ENCODE measurements at places on chromosomes 16 and 17.

- DNase-seq, result no peak
- peak overlapping the region; percentile 35 for H3K27ac ChIP-seq
- H3K4me3 ChIP-seq, result no peak overlapping the region
- no peaks in the 10 kb centered on the region for H3K36me3 ChIP-seq
- H3K4me1 ChIP-seq, result no peaks in the 10 kb centered on the region
- H3K27me3 ChIP-seq, result peaks cover 31% of the 10 kb centered on the region
These were observed 3.8 kb downstream of the FAM83G start for GRCh38 chr17:19000531-19001325.

GRCh38 chr17:79950306-79950705 is 85.4 kb downstream of the TBC1D16 start:
- no peak for DNase-seq
- H3K4me1 ChIP-seq, result peaks cover 46% of the 10 kb centered on the region
- peak overlapping the region; percentile 82 for H3K4me3 ChIP-seq
- H3K27me3 ChIP-seq, result peaks cover 2% of the 10 kb centered on the region
- H3K36me3 ChIP-seq, result peaks cover 5% of the 10 kb centered on the region

DNA sequence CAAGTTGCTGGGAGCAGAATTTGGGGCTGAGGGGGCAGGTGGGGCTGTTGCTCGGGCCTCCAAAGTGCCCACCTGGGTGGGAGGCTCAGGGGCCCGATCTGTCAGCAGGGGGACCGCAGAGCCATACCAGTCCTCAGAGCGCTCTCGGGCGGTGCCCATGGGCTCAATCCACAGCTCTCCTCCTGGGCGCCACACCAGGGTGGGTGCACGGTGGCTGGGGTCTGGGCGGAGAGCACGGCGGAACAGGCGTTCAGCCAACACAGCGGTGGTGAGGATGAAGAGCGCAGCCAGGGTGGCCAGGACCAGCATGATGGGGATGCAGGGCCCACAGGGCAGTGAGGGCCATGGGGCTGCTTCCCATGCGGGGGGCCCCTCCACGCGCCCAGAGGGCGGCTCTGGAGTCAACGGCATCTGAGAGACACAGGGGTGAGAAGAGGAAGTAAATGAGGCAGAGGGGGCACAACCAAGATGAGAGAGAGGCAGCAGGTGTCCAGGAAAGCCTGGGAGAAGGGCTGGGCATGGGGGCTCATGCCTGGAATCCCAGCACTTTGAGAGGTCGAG is 1.2 kb downstream of the C16orf54 start:
- no peaks in the 10 kb centered on the region for H3K4me1 ChIP-seq
- no peak for DNase-seq
- no peak overlapping the region for H3K4me3 ChIP-seq
- H3K27me3 ChIP-seq, result peaks cover 3% of the 10 kb centered on the region
- H3K27ac ChIP-seq, result no peak overlapping the region

DNA sequence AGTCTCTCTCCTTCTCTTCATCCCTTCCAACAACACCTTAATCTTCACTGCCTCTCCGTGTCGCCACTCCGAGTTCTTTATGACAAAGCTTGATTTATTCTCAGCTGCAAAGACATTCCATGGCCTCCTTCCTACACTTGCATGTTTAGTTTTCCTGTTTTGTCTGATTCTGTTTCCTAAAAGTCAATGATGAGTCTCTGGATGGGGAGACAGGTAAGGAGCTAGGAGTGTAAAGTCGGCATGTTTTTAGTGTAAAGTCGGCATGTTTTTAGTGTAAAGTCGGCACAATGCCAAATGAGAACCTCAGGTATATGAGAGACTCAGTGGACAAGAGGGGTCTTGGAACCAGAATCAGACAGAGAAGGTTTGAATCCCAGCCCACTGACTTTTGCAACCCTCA is 362.3 kb upstream of the EEF2KMT start:
- no peak for DNase-seq
- no peaks in the 10 kb centered on the region for H3K36me3 ChIP-seq
- H3K27me3 ChIP-seq, result peaks cover 19% of the 10 kb centered on the region
- no peak overlapping the region for H3K4me3 ChIP-seq
- peaks cover 5% of the 10 kb centered on the region for H3K4me1 ChIP-seq
- no peak overlapping the region for H3K27ac ChIP-seq

- H3K27me3 ChIP-seq, result peaks cover 2% of the 10 kb centered on the region
- DNase-seq, result no peak
- peak overlapping the region; percentile 31 for H3K27ac ChIP-seq
- no peaks in the 10 kb centered on the region for H3K4me1 ChIP-seq
These were observed 136.6 kb downstream of the COPRS start for GRCh38 chr17:31722251-31723056.

- no peaks in the 10 kb centered on the region for H3K36me3 ChIP-seq
- peak overlapping the region; percentile 27 for H3K4me3 ChIP-seq
- H3K27ac ChIP-seq, result no peak overlapping the region
These were observed 23.9 kb upstream of the FMNL1 start for GRCh38 chr17:45197555-45198334.

DNA sequence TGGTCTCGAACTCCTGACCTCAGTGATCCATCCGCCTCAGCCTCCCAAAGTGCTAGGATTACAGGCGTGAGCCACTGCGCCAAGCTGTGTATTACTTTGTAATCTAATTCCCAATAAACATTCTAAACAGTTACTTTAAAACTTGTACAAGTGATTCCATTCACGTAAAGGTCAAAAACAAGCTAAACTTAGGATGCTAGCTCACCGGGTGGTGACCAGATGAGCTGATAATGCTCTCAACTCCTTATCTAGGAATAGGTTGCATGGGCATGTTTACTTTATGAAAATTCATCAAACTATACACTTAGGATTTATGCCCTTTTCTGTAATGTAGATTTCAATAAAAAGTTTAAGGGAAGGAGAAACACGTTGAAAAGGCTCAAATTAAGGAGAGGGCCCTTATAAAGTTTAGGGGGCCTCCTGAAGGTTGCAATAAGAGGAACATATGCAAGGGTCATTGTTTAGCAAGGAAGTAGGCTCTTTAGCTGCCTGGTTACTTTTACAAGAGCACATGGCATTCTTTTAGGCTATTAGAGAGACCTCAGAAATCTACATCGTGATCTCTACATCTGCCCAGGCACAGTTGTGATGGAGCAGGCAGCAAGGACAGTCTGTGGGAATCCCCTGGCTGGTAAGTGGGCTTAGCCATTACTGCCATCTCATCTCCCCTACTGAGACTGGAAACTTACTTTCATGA is 13.3 kb downstream of the CDR2 start:
- no peaks in the 10 kb centered on the region for H3K27me3 ChIP-seq
- H3K36me3 ChIP-seq, result peaks cover 11% of the 10 kb centered on the region
- no peak overlapping the region for H3K4me3 ChIP-seq
- no peaks in the 10 kb centered on the region for H3K4me1 ChIP-seq
- no peak for DNase-seq

DNA sequence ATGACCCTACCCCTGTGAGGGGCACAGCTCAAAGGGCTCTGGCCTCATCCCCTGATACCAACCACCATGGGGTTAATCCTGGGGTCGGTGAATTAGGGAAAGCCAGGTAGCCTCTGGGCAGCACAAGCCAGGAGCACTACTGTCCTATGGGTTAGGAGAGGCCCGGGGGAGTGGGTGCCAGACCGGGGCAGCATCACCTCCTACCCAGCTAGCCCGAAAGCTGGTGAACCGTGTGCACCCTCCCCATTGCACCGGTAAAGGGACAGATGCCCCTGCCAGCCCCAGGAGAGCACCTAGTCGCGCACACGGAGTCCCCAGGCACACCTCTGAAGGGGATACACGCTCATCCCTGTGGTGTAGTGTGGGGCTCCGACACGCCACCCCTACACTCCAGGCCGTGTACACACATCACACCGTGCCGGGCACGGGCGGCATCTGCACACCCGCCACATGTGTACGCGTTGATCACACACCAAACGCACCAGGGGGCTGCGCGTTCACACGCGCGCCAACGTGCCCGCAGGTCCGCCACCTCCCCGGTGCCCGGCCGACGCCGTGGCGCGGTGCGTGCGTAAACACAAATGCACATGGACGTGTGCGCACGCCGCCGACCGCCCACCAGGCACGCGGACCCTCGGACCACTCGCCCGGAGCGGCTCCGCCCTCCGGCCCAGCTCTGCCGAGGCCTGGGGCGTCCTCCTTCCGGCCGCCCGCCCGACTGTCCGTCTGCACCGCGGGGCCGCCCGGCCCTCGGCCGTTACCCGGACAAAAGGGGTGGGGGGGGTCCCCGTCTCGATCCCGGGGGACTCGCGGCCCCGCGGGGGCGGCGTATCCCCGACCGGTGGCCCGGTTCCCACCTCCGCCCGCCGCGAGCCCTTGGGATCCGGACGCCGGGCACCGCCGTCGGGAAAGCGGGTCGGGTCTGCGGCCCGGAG is 785 bp downstream of the UBALD1 start:
- peak; percentile 41 for DNase-seq
- peak overlapping the region; percentile 79 for H3K4me3 ChIP-seq
- H3K4me1 ChIP-seq, result peaks cover 10% of the 10 kb centered on the region
- H3K27ac ChIP-seq, result no peak overlapping the region

DNA sequence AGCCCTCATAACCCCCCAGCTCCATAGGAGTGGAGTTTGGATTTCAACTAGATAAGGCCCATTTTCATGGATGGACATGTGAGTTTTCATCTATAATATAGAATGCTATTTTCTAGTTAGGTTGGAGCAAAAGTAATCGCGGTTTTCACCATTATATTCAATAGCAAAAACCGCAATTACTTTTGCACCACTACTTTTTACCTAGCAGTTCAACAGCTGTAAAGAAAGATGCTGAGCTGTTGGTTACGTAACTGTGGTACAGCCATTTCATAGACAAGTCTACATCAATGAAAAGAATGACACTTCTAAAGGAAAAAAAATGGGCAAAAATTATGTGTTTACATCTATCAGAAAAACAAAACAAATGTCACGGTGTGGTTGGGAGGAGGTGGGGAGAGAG is 507.7 kb downstream of the MAF start:
- no peak for DNase-seq
- peaks cover 32% of the 10 kb centered on the region for H3K4me1 ChIP-seq
- no peaks in the 10 kb centered on the region for H3K36me3 ChIP-seq
- no peak overlapping the region for H3K4me3 ChIP-seq
- H3K27me3 ChIP-seq, result no peaks in the 10 kb centered on the region
- H3K27ac ChIP-seq, result no peak overlapping the region

GRCh38 chr16:70750893-70751467 is 50.0 kb downstream of the VAC14 start:
- peaks cover 30% of the 10 kb centered on the region for H3K4me1 ChIP-seq
- DNase-seq, result no peak
- no peaks in the 10 kb centered on the region for H3K27me3 ChIP-seq

- H3K27ac ChIP-seq, result no peak overlapping the region
- DNase-seq, result no peak
- no peaks in the 10 kb centered on the region for H3K36me3 ChIP-seq
- no peak overlapping the region for H3K4me3 ChIP-seq
- peaks cover 5% of the 10 kb centered on the region for H3K4me1 ChIP-seq
These were observed 4.7 kb downstream of the SLC12A3 start for GRCh38 chr16:56869513-56870275.

GRCh38 chr16:66588981-66589713 is 9.9 kb downstream of the CMTM2 start:
- no peaks in the 10 kb centered on the region for H3K36me3 ChIP-seq
- no peak overlapping the region for H3K27ac ChIP-seq
- H3K4me3 ChIP-seq, result no peak overlapping the region
- H3K27me3 ChIP-seq, result no peaks in the 10 kb centered on the region
- no peak for DNase-seq
- H3K4me1 ChIP-seq, result peaks cover 5% of the 10 kb centered on the region

GRCh38 chr16:13969711-13970110 is 49.8 kb downstream of the ERCC4 start:
- H3K27me3 ChIP-seq, result peaks cover 18% of the 10 kb centered on the region
- no peak for DNase-seq
- no peak overlapping the region for H3K27ac ChIP-seq
- no peaks in the 10 kb centered on the region for H3K4me1 ChIP-seq
- H3K4me3 ChIP-seq, result no peak overlapping the region

DNA sequence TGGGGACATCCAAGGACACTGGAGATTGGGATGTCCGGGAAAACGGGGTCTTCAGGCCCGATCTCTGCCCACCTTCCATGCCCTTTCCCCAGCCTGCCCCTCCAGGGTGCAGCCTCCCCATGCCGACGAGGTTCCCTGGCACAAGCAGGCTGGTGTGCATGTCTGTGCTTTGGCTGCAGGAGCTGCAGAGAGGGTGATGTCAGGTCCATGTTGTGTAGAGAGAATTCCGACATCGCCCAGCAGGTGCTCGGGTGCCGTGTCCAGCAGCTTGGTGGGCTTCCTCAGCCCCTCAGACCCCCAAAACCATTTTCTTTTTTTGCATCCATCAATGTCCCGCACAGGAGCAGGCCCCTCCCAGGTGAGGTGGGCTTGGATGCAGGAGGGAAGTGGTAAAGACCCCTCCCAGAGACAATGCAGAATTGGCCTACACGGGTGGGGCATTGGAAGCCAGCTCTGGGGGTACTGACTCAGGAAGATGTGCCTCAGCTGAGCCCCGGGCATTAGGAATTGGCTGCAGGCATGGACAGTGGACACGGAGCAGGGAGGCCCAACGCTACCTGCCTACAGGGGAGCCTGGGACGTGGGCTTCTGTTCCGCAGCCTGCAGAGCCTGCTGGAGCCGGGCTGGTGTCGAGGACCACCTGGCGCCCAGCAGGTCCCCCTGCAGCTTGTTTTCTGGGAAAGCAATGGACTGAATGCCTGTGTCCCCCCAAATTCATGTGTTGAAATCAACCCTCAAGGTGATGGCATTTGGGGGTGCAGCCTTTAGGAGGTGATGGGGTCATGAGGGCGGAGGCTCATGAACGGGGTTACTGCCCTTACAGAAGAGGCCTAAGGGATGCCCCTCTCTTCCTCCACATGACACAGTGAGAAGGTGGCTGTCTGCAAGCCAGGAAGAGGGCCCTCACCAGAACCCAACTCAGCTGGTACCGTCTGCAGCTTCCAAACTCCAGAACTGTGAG is 97.5 kb downstream of the METRNL start:
- no peak overlapping the region for H3K27ac ChIP-seq
- peaks cover 7% of the 10 kb centered on the region for H3K4me1 ChIP-seq
- no peaks in the 10 kb centered on the region for H3K27me3 ChIP-seq
- no peak for DNase-seq
- H3K36me3 ChIP-seq, result no peaks in the 10 kb centered on the region

DNA sequence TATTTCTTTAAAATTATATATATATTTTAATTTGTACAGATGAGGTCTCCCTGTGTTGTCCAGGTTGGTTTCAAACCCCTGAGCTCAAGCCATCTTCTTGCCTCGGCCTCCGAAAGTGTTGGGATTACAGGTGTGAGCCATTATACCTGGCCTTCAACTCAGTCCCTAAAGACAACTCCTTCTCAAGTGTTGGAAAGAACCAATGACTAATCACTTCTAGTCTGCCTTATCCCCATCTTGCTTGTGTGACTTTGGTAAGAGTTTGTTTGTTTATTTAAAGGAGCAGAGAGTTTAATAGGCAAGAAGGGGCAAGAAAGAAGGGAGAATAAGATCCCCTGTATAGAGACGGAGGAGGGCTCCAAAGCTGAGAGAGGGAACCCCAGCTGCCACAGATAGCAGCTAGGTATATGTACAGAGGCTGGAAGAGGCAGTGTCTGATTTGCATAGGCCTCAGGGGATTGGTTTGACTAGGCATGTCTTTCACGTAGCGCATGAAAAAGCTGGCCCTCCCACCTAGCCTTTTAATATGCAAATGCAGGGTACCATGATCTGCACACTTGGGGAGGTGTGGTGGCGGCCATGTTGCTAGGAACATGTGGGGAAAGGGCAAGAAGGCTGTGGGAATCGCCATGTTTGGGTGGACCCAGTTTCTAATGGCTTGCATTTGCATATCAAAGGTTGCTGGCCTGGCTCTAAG is 21.5 kb downstream of the ABCC1 start:
- H3K4me1 ChIP-seq, result peaks cover 4% of the 10 kb centered on the region
- peaks cover 18% of the 10 kb centered on the region for H3K36me3 ChIP-seq
- H3K4me3 ChIP-seq, result no peak overlapping the region
- H3K27me3 ChIP-seq, result no peaks in the 10 kb centered on the region

Measured in neural crest cell (in vitro differentiated cells).